Aortic smooth muscle cell (primary cell): ENCODE measurements at places on chromosomes 12 and 14. TPM values are rescaled to one million over a fixed set of nuclear protein-coding genes. Genes with fewer than 3 reads are reported as not detected.

Gene RAB5B
- total RNA-seq = 40.0 and 62.2 TPM in 2 replicates

Gene TMEM229B
- total RNA-seq = 1.1 and 1.2 TPM in 2 replicates

Gene IRAK3
- total RNA-seq = 9.1 and 10.2 TPM in 2 replicates

Gene ACRBP
- total RNA-seq = 0.13 and 0.25 TPM in 2 replicates

Gene PTGER2
- 6.7 and 11.6 TPM in 2 replicates for total RNA-seq

Gene MYF5
- not detected in 2 replicates for total RNA-seq

Gene CDH24
- total RNA-seq = 3.0 and 3.4 TPM in 2 replicates

Gene EPYC
- not detected in 2 replicates for total RNA-seq

Gene FGF6
- not detected in 2 replicates for total RNA-seq

Gene TSPAN19
- total RNA-seq = not detected in 2 replicates

Gene OVCH1
- total RNA-seq = 0.12 and 0.26 TPM in 2 replicates

Gene TAS2R7
- not detected in 2 replicates for total RNA-seq

Gene TAS2R10
- total RNA-seq = 0.87 and 0.92 TPM in 2 replicates

Gene VWF
- total RNA-seq = 1.1 and 2.5 TPM in 2 replicates

Gene PIP4P1
- 21.5 and 21.7 TPM in 2 replicates for total RNA-seq

Gene DEGS2
- under 0.01 TPM in 1 of 2 replicates, not detected in the other for total RNA-seq

Gene DPY19L2
- total RNA-seq = 1.4 and 2.0 TPM in 2 replicates

Gene LPCAT3
- total RNA-seq = 7.3 and 13.2 TPM in 2 replicates

Gene ZNF10
- total RNA-seq = 7.7 and 10.4 TPM in 2 replicates

Gene PLD4
- 0.12 and 0.13 TPM in 2 replicates for total RNA-seq

Gene SCNN1A
- total RNA-seq = not detected in 2 replicates

Gene E2F7
- total RNA-seq = 8.2 and 15.9 TPM in 2 replicates

Gene CMA1
- total RNA-seq = not detected in 2 replicates

Gene KRT6C
- total RNA-seq = not detected in 2 replicates

Gene WSCD2
- under 0.01 and 0.06 TPM in 2 replicates for total RNA-seq

Gene ARMH4
- 3.8 and 6.4 TPM in 2 replicates for total RNA-seq

Gene LRTM2
- total RNA-seq = not detected in 2 replicates

Gene CCDC177
- not detected in 2 replicates for total RNA-seq

Gene MYRFL
- 0.06 TPM in 1 of 2 replicates, not detected in the other for total RNA-seq

Gene FZD10
- under 0.01 TPM in 1 of 2 replicates, not detected in the other for total RNA-seq

Gene CEBPE
- total RNA-seq = not detected in 2 replicates

Gene FAM186B
- 0.37 and 0.53 TPM in 2 replicates for total RNA-seq

Gene KRT82
- total RNA-seq = not detected in 2 replicates

Gene MMP17
- 3.7 and 4.2 TPM in 2 replicates for total RNA-seq

Gene KSR2
- under 0.01 TPM in 1 of 2 replicates, not detected in the other for total RNA-seq

Gene PROX2
- not detected in 2 replicates for total RNA-seq

Gene COL2A1
- total RNA-seq = not detected in 2 replicates

Gene TMBIM4
- 67.8 and 81.3 TPM in 2 replicates for total RNA-seq

Gene PRB2
- not detected in 2 replicates for total RNA-seq

Gene RNASE7
- not detected in 2 replicates for total RNA-seq

Gene PLA2G1B
- 0.25 TPM in 1 of 2 replicates, not detected in the other for total RNA-seq

Gene PIWIL1
- total RNA-seq = not detected in 2 replicates

Gene MSRB3
- 72.3 and 96.9 TPM in 2 replicates for total RNA-seq

Gene ALX1
- total RNA-seq = 0.06 TPM in 1 of 2 replicates, not detected in the other
